Trophoblast cell (in vitro differentiated cells and primary cell): ENCODE measurements at places on chromosomes 3 and 15.

DNA sequence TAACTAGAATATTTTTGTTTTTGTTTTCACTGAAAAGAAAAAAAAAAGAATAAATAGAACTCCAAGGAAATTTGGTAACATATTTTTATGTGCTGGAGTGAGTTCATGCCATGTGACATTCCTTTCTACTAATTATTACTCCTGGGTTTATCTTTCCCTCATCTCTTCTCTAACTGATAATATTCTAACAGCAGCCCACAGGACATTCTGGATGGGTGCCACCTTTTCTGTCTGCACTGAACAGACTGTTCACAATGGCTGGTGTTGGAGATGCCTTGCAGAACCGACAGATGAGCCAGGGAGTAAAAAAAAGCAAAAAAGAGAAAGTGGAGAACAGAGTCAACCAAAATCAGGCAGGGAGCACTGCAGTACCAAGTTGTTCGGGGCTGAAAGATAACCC lies 151.3 kb downstream of the OR4M2 start:
- DNase-seq, result no peak

- DNase-seq, result peak; percentile 54
Measured at GRCh38 chr3:71210257-71211007, 373.1 kb downstream of the FOXP1 start.

DNA sequence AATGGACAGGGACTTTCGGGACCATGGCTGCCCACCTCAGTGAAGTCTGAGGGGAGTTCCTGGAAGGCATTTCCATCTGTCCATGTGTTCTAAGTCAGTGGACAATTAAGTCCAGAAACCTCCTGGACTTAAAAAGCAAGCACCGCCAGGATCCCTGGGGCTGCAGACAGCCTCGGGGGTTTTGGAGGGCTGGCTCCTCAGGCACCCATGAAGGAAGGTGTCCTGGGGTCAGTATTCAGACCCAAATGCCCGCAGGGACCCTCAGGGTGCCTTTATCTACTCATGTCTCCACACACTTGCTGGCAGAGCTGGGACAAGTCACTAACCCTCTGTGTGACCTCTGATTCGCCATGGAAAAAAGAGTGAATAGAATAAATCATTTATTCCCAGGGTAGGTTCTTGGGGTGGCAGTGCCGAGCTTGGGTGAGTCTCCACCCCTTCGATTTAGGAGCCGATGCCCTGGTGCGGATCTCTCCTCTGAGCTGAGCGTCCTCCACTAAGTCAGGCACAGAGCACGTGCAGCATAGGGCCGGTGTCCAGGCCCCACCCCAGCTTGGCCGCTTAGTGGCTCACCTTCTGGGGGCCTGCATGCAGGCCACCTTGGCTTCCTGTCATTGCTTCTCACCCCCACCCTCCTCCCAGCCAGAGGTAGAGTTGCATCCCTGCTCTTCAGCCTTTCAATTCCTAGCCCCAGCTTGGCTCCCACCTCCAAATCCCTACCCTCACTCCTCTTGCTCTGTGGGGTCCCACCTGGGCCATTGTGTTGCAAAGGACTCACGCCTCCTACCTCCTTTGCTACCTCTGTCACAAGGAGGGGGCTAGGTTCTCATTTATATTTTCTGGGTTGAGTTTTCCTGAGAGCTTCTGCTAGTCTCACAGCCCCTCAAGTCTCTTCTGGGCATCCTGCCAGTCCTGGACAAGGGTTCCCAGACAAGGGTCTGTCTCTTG lies 19.9 kb downstream of the SLC6A6 start:
- DNase-seq, result peak; percentile 87

- no peak for DNase-seq
Measured at GRCh38 chr3:3065876-3066275, 44.3 kb downstream of the IL5RA start.

DNA sequence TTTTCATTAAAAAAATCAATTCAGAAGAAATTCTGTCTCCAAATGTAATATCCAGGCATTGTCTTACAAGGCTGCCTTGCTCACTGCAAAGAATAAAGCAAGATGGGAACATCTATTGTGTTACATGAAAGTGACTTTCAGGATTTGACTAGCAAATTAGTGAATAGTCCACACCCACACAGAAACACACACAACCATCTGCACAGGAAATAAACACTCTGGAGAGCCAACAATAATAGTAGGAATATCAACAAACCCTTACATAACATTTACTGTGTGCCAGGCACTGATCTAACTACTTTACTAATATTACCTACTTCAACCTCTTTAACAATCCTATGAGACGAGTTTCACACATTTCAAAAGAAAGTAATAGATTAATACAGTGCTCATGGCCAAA lies 28.9 kb upstream of the ZNF385D start:
- no peak for DNase-seq

GRCh38 chr3:84836961-84837360 lies 121.8 kb upstream of the CADM2 start:
- no peak for DNase-seq

GRCh38 chr3:40705663-40706062 lies 180.9 kb downstream of the ZNF621 start:
- no peak for DNase-seq

DNA sequence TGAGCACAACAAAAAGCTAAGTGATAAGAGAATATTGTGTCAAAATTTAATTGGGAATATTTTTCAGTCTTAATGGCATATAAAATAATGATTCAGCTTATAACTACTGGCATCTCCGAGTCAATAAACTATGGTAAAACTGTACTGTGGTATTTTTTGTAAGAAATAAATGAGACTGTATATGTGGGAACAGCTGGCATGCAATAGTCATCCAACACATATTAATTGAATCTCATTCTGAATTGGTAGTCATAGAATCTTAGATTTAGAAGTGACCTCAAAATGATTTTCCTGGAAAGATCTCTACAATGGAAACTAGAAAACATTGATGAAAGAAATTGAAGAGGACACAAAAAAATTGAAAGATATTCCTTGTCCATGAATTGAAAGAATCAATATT lies 133.4 kb upstream of the SLC7A14 start:
- DNase-seq, result no peak

DNA sequence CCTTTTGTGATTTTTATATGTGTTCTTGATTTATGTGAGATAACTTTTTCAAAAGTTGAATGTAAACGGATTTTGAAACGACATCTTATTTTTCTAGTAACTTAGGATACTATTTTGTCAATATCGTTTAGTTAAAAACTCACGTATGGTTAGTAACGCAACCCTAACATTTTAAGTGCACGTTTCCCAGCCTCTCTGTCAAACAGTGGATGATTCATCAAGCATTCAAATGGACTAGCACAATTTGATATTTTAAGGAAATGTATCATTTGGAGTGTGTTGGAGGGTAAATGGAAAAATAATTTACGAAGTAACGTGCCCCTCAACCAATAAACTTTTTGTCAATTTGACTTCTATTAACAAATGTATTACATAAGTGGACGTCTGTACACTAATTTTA lies 23.3 kb downstream of the RTP3 start:
- no peak for DNase-seq

- no peak for DNase-seq
Measured at GRCh38 chr15:66849393-66849745, 147.3 kb downstream of the SMAD6 start.

- DNase-seq, result no peak
Measured at GRCh38 chr15:68697711-68698690, 119.2 kb downstream of the CORO2B start.

DNA sequence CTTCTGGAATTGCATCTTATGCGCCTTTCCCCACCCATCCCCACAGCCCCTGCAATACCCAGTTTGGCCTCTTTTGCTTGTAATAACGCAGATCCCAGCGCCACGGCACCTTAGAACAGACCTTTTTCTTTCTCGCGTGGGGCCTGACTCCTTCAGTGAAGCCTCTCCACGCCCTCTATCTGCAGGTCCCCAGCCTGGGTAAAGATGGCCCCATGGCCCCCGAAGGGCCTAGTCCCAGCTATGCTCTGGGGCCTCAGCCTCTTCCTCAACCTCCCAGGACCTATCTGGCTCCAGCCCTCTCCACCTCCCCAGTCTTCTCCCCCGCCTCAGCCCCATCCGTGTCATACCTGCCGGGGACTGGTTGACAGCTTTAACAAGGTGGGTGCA lies 594 bp downstream of the CRELD1 start:
- no peak for DNase-seq

- peak; percentile 51 for DNase-seq
Measured at GRCh38 chr3:126982126-126982470, 817 bp upstream of the PLXNA1 start.

DNA sequence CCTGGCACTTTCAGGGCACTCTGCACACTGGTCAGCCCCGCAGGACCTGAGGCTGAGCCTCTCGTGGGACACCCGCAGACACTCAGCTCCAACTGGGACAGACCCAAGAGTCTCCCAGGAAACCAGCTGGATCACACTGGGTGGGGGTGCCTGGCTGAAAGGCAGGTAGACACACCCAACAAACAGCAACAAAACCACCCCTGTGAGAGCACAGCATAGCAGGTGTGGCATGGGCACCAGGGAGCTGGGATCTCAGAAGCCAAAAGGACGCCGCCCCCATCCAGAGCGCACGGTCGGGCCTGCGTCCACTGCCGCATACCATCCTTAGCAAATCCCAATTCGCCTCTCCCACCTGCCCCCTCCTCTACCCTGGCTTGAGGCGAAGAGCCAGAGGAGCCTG lies 154.2 kb upstream of the LINGO1 start:
- no peak for DNase-seq

- DNase-seq, result no peak
Measured at GRCh38 chr15:90459368-90459767, 70.4 kb upstream of the CRTC3 start.

- DNase-seq, result no peak
Measured at GRCh38 chr3:25697553-25697952, 32.8 kb upstream of the TOP2B start.

- DNase-seq, result no peak
Measured at GRCh38 chr15:76204109-76204845, 107.0 kb downstream of the ETFA start.
